ENCODE measurements at places on chromosomes 13 and 19.
A peak's percentile ranks its signal among the peaks of the same experiment; 100 is the strongest.

DNA sequence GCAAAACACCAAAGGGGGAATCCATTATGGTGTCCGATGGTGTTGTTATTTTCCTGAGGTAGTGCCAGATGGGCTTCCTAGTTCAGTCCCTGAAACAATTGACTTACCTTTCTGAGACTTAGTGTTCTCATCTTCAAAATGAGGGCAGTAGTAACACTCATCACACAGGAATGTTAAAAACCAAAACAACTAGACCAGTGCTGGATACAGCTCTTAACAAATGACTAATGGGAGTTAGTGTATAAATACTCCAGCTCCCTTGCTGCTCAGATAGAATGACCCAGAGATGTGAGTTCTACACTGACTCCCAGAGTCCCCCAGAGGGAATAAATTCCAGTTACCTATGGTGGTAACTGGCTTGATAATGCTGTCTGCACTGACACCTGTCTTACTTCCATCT, 49.9 kb downstream of the MBD3L2B start:
- DNase-seq: no peak

GRCh38 chr13:51328488-51328887, 11.0 kb upstream of the SERPINE3 start:
- DNase-seq: no peak

DNA sequence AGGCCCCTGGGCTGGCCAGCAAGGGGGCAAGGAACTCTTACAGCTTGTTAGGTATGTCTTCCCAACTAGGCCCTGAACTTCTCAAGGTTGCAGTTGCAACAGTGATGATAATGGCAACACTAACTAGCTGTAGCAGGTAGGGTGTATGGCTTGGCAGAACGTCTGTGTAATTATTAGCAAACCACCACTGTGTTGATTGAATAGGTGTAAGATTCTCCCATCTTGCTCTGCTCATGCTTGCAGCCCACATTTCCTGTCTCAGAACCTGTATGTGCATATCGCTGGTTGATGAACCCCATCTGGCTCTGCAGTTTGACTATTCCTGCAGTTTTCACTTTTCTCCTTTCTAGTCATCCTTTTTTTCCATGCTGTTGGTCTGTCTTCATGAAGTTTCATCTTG, 178.8 kb downstream of the KATNAL1 start:
- DNase-seq: no peak

- DNase-seq: no peak
Observed at GRCh38 chr13:29877456-29878078, 27.1 kb upstream of the UBL3 start.

DNA sequence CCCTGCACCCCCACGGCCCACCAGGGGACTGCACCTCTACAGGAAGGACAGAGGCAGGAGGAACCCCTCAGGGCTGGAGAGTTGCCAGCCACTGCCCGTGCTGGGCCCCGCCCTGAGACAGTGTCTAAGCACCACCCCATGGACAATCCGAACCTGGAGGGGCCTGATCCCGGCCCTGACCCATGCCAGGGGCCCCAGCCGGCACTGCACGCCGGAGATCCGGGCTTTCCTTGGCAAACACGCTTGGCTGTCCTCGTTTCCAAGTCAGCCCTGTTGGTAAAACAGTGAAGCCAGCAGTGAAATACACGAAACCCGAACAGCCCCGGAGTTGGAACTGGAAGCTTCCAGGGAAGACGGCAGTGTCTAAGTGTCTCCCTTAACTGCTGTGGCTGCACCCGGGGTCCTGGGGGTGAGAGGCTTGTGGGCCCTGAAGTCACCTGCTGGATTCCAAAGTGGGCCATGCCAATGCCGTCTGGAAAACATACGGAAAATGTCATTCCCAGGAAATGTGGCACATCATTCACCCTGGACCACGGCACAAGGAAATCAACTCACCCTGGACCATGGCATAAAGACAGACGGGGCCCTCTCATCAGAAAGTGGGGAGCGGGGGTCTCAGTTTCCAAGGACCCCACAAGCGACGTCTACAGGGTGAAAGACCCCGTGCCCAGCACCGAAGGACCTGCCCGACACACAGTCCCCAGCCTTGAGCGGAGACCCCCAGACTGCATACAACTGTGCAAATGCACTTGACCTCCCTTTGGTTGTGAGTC, 30.9 kb downstream of the RASA3 start:
- no peak for DNase-seq

DNA sequence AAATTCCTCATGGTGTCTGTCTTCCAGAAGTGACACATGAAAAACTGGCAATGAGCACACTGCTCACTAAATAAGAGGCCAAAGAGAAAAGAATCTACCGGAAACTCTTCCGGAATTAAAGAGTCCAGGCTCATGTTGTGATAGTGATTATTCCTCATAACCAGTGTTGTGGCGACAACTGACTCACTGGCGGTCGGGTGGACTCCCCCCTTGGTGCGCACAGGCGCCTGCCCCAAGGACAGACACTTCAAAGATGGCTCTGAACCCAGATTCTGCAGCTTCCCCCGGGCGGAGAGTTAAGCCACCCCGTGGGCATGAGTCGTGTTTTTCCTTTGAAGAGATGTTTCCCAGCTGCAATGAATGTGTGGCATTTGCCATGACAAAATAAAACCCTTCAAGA, 10.3 kb downstream of the IL17D start:
- no peak for DNase-seq

- DNase-seq: no peak
Observed at GRCh38 chr13:112489199-112489598, 98.8 kb downstream of the TUBGCP3 start.

GRCh38 chr19:46755853-46756543, 9.7 kb upstream of the STRN4 start:
- DNase-seq: no peak

DNA sequence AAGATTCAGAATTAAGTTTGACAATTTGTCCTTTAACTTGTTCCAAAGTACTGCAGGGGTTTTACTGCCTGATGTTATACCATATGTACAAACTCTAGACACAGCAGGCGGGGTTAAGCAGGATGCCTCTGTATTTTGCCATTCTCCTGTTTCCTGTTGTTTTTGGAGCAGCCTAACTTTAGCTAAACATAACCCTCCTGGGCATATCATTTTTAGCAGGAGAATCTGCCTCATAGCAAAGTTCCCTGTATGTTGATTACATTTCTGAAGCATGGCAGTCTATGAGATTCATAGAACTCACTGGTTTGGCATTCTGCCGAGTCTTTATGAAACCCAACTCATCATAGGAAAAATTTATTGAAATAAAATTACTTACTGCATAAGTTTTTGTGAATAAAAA, 5.2 kb downstream of the LHFPL6 start:
- no peak for DNase-seq

DNA sequence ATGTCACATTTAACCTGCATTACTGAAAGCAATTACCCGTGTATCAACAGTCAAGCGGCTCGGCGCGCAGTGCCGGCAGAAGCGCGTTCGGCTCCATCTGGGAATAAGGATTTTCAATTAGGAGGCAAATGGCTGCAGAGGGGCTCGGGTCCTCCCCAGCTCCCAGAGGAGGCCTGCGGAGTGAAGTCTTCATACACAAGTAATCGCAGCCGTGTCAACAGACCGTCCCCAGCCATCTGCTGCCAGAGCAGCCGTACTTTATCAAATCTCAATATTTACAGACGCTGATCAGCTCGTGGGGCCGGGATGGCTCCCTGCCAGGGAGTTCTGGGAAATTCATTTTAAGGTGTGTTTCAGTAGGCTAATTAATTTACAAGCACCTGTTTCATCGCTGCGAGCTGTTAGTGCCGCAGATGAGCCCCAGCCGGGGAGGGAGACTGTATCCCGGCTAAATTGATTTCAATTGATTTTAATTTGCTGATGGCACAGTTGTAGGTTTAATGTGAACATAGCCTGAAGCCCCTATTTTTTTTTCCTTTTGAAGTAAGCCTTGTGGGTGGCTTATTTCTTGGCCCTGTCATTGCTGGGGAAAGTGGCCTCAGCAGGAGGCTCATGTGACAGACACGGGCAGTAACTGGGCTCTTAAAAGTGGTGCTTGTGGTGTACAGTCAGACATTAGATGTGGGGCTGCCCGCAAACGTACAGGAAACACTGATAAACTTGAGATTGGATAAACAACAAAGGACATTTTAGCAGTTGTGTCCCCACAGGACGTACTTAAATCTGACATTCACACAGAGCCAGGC, 252.7 kb downstream of the TEX29 start:
- DNase-seq: no peak

- DNase-seq: no peak
Observed at GRCh38 chr13:20401931-20402856, 123.5 kb downstream of the CRYL1 start.

DNA sequence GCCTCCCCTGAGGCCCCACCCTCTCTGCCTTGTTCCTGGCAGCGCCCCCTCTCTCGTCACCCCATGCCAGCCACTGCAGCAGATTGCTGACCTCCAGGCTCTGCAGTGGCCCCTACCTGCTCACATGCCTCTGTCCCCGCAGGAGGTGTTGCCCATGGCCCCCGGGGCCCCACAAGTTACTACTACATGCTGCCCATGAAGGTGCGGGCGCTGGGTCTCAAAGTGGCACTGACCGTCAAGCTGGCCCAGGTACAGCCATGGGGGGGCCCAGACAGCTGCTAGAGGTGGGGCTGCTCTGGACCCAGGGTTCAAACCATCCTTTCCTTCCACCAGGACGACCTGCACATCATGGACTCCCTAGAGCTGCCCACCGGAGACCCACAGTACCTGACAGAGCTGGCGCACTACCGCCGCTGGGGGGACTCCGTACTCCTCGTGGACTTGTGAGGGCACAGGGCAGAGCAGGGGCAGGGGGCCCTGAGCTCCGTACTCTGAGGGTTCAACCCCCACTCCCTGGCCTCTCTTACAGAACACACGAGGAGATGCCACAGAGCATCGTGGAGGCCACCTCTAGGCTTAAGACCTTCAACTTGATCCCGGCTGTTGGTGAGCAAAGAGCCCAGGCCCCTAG, 6.2 kb downstream of the MRPL4 start:
- DNase-seq: no peak

- DNase-seq: peak; percentile 68
Observed at GRCh38 chr19:39430675-39431593, 4.8 kb downstream of the RPS16 start.

DNA sequence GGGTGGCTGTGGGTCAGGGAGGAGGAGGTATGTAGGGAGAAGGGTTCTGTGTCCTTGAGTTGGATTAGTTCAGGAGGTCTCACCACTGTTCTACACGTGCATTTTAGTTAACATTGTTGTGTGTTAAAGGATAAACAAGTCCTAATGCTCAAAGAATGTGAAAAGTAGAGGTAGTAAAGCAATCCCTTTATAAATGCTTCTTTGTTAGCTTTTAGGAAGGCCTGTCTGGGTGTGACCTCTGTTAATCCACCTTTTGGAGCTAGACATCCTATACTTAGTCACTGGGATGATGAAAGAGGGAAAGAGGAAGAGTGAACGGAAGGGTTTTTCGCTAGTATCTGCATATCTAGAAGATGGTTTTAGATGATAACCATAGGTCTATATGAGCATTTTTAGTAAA, 42.2 kb upstream of the FLT1 start:
- DNase-seq: no peak

DNA sequence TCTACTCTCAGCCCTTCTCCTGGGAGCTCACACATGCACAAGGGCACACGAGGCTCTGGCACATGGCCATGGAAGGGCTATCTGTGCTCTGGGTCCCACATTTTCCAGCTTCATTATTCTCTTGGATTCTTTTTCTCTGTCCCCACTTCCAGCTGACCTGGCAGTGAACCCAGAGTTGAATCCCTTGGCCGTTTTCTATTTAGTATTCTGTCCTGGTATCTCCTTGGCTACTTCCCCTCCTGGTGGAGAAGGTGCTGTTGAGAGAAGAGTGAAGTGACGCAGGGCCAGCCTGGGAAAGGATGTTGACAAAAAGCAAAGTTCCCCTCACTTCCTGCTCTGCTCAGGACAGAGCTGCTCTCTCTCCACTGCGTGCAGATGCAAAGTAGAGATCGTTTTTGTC, 303.1 kb downstream of the IRS2 start:
- no peak for DNase-seq

DNA sequence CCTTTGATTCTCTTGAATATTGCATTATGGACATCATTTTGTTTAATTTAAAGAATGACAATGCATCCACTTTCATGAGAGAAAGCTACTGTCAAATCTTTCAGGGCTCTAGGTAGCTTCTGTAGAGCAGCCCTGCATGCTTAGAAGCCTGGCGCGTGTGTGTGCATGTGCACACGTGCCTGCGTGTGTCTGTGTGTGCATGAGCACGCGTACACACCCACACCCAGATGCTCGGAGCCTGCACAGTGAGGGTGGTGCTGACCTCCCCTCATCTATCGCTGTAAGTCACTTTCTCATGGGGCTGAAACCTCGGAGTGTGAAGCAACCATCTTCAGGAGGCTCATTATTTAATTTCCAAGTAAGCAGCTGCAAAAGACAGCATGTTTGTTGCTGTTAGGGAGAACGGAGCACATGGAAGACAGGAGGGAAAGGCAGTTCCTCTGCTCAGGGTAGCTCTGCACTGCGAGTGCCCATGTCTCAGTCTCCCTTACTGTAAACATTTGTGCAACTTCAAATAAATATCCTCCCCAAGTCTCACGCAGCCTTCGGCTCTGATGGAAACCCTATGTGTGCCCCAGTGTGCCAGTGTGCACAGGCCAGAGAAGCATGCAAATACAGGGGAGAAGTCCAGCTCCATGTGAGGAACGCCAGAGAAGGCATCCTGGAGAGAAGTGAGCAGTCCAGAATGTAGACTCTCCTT, 22.8 kb downstream of the TSHZ3 start:
- DNase-seq: no peak

DNA sequence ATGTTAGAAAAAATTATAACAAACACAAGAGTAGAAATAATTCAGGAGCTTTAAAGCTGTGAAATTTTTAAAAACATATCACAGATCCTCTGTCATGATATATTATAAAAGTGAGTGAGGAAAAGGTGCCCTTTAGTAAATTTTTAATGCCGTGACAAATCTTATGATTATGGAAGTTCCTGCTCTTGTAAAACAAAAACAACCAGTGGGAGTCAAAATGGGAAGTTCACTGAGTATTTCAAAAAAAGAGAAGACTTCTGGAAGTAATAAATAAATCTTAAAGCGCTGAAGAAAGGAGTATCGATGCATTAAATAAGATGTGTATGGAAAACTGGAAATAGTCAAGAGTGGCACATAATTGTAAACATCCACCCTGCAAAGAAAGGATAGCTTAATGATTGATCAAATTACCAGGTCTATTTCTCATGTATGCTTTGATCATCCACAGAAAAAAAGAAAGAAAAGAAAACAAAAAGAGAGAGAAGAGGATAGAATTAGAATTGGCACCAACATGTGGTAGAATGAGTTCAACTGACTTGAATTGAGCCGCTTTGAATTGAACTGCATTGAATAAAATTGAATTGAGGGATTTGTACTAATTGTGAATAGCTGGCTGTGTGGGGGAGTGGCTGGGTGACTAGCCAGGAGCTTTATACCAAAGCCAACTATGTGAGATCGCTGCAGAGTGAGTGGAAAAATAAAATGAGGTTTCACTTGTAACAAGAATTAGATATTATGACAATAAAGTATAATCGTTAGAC, 647.6 kb upstream of the SPRY2 start:
- DNase-seq: no peak

DNA sequence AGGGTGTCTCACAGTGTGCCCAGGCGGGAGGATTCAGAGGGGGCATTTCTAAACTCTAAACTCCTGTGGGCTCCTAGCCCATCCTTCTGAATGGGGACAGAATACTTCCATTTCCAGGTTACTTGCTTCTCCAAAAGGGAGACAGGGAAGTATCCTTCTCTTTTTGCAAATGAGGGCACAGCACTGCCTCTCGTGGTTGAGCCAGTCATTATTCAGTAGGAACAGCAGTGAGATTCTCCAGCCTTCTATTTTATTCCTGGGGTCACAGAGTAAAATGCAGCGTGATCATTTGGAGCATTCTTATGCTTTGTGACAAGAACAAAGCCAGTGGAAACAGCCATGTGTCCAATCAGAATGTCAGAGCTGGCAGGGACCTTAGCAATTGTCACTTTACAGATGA, 15.7 kb upstream of the TSHZ3 start:
- no peak for DNase-seq

- DNase-seq: no peak
Observed at GRCh38 chr13:85666356-85666755, 132.9 kb downstream of the SLITRK6 start.

All from effector CD4-positive, alpha-beta T cell (primary cell).